ENCODE measurements at places on chromosomes 1 and 21. TPM values are rescaled to one million over a fixed set of nuclear protein-coding genes. Genes with fewer than 3 reads are reported as not detected.
A peak's percentile ranks its signal among the peaks of the same experiment; 100 is the strongest.

- DNase-seq: no peak
Measured at GRCh38 chr1:165927169-165927568, 99.8 kb downstream of the UCK2 start.

GRCh38 chr1:27045973-27046558, 33.4 kb upstream of the TENT5B start:
- peak; percentile 71 for DNase-seq

DNA sequence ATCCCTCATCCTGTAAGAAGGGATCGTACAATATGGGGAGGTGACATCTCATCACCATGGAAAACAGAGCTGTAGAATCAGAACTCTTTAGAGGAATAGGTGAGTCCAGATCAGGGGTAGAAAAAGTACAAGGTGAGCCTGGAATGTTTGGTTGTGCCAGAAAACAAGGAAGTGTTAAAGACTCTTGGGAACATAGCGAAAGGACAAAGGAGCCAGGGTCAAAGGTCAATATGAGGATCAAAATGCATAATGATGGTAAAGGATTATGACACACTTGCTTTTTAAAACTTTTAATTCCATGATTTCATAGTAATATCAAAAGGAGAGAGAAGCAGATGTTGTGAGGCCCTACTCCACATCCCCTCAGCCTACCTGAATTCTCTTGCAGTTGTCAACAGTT, 19.2 kb upstream of the TRIM33 start:
- DNase-seq: no peak

GRCh38 chr1:226541631-226542622, 6.6 kb upstream of the STUM start:
- DNase-seq: no peak

TMPRSS15 gene
- not detected for total RNA-seq
